NCI-H510A (cell line): ENCODE measurements at places on chromosomes 13 and 19.

DNA sequence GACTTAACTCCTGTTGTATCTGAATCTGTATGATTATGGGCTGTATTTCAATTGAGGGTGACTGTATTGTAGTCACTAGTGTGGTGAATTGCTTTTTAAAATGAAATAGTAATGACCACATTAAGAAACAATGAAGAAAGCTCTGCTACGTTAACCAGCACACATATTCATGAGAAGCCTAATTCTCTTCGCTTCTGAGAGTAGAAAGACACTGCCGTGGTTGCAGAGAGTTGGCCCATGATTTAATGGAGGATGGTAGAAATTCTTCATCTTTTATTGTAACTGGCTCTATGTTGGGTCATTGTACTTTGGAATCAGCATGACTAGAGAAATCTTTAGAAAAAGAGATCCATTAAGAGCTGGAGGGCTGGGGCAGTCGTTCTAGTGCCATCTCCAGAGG, 451.5 kb downstream of the PCDH17 start:
- DNase-seq = no peak

DNA sequence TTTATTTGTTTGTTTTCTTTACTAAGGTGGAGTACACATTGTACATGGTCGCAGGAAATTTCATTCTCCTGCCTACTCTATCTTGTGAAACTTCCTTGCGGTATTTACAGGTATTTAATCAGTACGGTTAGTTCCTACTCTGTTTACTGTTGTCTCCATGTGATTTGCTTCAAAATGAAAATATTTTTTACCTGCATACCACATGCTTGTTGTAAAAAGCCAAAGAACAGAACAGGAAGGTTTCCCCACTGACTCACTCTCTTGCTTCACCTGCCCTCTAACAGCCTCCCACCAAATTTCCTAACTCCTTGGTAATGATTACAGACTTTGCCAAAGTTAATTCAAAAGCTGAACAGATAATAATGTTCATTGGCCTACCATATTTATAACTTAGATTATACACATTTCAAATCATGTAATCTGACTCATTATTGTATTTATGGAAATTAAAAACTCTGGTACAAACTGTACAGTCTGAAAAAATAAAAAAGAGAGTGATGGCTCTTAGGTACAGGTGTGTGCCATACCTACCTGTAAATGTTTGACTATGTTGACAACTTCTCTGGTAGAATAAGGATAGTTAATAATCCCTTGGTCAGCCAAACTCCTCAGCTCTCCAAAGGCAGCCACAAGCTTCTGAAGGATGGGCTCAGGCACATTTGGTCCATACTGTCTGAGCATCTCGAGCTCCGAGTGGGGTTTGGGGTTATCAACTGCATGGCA, 239.9 kb downstream of the VWA8 start:
- no peak for DNase-seq

DNA sequence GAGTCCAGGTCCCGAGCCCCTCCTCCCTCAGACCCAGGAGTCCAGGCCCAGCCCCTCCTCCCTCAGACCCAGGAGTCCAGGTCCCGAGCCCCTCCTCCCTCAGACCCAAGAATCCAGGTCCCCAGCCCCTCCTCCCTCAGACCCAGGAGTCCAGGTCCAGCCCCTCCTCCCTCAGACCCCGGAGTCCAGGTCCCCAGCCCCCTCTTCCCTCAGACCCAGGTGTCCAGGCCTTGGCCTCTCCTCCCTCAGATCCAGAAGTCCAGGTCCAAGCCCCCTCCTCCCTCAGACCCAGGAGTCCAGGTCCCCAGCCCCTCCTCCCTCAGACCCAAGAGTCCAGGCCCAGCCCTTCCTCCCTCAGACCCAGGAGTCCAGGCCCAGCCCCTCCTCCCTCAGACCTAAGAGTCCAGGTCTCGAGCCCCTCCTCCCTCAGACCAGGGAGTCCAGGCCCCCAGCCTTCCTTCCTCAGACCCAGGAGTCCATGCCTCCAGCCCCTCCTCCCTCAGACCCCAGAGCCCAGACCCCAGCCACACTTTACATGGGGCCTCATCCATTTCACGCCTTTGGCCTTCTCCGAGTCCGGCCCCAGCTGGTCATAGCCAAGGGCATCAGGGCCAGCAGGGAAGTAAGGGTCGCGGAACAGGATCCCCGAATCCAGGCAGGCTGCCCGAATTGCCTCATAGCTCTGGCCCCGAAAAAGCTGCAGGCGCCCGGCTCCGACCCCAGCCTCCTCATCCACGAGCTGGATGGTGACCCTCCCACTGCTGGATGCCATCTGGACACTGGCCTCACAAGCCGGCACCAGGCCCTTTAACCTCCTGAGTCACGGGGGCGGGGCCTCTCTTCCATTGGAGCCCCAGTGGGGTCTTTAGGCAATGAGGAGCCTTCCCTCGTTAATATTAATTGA, 628 bp downstream of the CAPN12 start:
- DNase-seq = no peak

GRCh38 chr13:41007744-41008128, 11.4 kb downstream of the ELF1 start:
- no peak for DNase-seq

- no peak for DNase-seq
Measured at GRCh38 chr19:6686628-6686975, 16.6 kb upstream of the TNFSF14 start.

DNA sequence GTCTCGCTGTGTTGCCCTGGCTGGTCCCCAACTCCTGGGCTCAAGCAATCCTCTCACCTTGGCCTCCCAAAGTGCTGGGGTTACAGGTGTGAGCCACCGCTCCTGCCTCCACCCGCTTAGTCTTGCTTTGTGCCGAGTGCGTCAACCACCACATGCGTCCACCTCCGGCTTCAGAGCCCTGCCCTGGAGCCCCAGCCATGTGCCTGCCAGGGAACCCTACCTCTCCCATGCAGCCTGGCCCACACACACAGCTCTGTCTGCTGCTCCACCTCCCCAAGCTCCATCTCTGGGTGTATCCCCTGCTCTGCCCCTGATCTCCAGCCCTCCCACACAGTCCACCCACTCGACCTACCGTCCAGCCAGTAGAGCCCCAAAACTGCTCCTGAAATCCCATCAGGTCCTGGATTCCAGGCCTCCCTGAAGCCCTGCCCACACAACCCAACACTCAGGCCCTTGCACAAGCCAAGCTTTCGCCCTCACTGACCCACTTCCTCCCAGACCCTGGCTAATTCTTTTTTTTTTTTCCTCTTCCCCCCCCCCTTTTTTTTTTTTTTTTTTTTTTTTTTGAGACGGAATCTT, 9.6 kb downstream of the CYP2F1 start:
- DNase-seq = no peak

DNA sequence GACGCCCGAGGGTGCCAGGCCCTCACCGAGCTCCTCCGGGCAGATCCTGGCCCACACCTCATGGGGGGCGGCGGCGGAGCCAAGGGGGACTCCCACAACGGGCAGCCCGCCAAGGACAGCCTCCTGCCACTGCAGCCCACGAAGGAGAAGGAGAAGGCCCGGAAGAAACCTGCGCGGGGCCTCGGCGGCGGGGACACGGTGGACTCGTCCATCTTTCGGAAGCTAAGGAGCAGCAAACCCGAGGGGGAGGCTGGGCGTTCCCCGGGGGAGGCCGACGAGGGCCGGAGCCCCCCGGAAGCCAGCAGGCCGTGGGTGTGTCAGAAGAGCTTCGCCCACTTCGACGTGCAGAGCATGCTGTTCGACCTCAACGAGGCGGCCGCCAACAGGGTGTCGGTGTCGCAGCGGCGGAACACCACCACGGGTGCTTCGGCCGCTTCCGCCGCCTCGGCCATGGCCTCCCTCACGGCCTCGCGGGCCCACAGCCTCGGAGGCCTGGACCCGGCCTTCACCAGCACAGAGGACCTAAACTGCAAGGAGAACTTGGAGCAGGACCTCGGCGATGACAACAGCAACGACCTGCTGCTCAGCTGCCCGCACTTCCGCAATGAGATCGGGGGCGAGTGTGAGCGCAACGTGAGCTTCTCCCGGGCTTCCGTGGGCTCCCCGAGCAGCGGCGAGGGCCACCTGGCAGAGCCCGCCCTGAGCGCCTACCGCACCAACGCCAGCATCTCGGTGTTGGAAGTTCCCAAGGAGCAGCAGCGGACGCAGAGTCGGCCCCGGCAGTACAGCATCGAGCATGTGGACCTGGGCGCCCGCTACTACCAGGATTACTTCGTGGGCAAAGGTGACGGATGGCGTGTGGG, 141.5 kb downstream of the DPF1 start:
- no peak for DNase-seq

DNA sequence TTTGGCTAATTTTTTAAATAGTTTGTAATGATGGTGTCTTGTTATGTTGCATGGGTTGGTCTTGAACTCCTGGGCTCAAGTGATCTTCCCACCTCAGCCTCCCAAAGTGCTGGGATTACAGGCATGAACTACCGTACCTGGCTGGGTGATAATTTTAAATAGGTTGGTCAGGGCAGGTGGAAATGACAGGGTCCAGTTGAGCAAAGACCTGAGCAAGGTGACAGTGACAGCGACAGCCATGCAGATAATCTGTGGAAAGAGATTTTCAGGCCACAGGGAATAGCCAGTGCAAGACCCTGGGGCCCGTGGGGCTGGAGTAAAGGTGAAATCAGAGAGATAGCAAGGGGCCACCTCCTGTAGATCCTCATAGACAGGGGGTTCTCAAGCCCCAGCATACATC, 3.5 kb downstream of the SPACA6 start:
- DNase-seq = no peak

DNA sequence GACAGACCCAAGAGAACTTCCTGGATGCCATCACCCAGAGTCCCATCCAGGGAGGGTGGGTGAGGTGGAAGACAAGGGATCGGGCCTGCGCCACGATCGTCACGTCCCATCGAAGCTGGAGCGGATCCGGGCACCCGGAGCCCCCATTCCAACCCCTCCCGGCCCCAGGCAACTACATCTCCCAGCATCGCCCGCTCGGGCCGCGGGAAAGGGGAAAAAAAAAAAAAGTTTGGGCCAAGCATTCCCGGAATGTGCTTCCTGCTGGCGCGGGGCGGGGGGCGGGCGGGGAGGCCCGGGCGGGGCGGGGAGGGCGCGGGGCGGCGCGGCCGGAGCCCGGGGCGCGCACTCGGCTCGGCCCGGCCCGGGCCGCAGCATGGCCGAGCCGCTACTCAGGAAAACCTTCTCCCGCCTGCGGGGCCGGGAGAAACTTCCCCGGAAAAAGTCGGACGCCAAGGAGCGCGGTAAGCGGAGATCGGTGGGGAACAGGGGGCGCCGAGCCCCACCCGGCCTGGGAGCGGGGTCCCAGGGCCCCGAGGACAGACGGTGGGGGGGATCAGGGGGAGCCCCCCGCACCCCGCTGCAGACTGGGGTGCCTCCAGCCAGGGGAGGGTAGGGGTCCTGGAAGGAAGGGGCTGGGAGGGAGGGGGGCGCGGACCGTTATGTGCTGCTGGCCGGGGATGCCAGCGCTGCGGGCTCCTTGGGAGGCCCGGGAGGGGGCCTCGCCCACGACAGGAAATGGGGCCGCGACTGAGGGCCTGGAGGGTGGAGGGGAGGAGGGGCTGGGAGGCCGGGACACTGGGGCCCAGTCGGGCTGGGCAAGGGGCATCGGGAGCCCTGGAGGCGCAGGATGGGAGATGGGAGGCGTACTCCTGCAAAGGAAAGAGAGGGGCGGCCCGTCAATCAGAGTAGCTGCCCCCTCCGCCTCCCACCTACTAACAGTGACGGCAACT, at the start of gene SYDE1:
Gene SYDE1 (plus strand): TSS at position 341 of the 950 bp plus-strand sequence. CDS start 33 bp downstream, at position 374.
- no peak for DNase-seq

DNA sequence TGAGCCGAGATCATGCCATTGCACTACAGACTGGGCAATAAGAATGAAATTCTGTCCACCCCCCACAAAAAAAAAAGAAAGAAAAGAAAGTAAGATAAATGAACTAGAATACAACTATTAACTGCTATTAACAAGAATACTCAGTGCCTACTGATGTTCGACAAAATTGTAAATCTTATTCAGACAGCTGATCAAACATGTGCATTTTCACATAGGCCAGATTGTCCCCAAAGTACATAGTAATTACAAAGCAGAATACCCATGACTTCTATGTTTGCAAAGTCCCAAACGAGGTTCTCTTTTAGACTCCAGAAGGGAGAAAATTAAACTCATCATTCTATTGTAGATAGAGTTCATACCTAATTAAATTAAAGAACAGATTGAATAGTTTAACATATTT, 113.4 kb downstream of the UFM1 start:
- DNase-seq = no peak

GRCh38 chr19:34734537-34735103, 577 bp downstream of the ZNF181 start:
- DNase-seq = peak; percentile 85

- DNase-seq = no peak
Measured at GRCh38 chr19:56109226-56109625, 11.9 kb downstream of the ZNF787 start.

- DNase-seq = no peak
Measured at GRCh38 chr13:46609052-46609451, 56.1 kb downstream of the LRCH1 start.

DNA sequence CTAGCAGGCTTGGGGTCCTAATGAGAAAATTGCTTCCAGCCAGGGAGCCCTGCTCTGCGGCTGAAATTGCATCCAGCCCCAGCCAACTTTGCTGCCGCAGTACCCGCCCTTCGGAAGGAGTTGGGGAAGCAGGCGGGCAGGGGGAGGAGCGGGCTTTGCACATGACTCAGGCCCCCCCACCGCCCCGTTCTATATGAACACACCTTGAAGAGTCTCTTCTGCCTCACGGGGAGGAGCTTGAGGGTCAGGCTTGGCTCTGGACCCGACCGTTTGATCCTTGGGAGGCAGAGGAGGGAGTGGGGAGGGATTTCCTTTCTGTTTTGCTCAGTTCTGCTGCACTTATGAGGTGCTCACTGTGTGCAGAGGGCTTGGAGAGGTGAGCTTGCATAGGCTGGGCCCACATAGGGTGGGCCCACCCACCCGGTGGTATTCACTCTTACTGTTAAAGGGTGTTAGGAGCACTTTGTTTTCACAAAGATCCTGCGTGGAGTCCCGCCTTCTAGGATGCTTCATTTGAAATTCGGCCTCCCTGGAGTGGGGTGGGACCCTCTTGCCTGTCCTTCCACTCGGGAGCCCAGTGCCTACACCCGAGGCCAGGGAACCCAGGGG, 46.5 kb downstream of the LYL1 start:
- peak; percentile 87 for DNase-seq

DNA sequence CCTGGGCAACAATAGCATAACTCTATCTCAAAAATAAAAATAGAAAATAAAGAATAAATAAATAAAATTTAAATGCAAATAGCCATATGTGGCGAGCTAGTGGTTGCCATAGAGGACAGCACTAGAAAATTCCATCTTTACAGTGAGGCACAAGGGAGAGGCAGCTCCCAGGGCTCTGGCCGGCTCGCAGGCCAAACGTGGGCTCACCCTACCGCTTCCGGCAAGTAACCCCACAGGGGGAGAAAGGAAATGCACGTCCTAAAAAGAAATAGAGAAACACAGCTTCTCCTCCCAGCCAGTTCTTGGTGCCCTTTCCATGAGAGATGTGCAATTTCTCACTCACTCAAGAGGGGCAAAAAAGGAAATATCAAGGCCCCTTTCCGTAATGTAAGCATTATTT, 12.4 kb upstream of the GRWD1 start:
- no peak for DNase-seq
